NCI-H1048 (cell line): ENCODE measurements at places on chromosomes 16 and 17.

- no peak for DNase-seq
Observed at GRCh38 chr16:89697616-89698331, 3.7 kb downstream of the SPATA2L start.

GRCh38 chr17:55144518-55144917 is 120.2 kb upstream of the HLF start:
- DNase-seq: no peak

DNA sequence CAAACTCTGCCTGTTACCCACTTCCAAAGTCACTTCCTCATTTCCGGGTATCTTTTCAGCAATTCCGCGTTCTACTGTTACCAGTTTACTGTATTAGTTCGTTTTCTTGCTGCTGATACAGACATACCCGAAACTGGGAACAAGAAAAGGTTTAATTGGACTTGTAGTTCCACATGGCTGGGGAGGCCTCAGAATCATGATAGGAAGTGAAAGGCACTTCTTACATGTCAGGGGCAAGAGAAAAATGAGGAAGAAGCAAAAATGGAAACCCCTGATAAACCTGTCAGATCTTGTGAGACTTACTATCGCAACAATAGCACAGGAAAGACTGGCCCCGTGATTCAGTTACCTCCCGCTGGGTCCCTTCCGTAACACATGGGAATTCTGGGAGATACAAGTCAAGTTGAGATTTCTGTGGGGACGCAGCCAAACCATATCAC is 30.9 kb downstream of the PAFAH1B1 start:
- DNase-seq: no peak

DNA sequence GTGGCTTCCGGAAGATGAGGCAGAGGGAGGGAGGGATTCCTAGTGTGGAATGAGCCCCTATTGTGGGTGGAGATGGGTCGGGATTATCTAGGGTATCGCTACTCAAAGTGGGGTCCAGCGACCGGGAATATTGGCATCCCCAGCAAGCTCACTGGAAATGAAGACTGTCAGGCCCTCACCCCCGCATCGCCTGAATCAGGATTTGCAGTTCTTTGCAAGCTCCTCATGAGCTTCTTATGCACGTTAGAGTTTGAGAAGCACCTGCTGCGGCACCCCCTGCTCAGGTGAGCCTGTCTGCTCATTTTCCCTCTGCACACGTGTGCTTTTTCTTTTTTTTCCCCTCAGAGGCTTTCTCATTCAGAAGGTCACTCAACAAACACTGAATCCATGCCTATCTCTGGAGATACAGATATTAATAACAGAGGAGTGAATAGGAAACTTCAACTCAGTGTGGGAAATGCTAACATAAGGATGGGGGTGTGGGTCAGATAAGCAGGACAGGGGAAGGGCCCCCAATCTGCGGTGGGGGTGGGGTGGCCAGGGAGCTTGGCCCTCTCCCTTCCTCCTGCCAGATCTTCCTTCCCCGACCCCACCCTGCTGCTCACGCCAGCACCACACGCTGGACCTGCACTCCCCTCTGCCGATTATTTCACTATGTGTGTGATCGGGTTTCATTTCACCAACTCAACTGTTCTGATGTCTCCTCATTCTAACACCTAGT is 67.7 kb upstream of the NFAT5 start:
- no peak for DNase-seq

DNA sequence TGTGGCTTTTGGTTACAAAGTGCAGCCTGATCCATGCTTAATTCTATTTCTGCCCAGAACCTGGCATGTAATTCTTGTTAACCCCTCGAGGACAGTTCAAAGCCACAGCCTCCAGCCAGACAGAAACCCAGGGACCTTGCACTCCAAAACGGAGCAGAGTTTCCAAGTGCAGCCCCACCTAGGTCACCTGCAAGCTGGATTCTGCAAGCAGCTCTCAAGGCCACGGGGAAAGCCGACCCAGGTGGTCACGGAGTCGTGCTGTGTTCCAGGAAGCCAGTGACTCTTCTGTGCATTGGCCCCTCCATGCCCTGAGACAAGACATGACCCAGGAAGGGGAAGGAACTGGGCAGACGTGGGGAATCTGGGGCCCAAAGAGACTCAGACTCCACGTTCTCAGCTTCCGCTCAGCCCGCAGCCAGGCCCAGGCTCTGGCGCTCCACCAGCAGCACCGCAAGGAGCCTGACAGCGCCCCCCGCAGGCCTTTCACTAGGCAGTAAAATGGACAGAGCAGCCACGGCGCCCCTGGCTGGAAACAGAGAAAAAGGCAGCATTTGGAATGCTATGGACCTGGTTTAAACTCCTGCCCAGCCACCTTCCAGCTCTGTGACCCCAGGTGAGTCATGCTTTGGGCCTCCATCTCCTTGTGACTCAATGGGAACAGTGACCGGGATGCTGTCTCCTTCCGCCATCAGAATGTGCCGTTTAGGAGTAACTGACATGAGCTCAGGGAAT is 27.3 kb upstream of the GSG1L start:
- DNase-seq: no peak

- peak; percentile 31 for DNase-seq
Observed at GRCh38 chr17:8997994-8998628, 23.2 kb upstream of the NTN1 start.

DNA sequence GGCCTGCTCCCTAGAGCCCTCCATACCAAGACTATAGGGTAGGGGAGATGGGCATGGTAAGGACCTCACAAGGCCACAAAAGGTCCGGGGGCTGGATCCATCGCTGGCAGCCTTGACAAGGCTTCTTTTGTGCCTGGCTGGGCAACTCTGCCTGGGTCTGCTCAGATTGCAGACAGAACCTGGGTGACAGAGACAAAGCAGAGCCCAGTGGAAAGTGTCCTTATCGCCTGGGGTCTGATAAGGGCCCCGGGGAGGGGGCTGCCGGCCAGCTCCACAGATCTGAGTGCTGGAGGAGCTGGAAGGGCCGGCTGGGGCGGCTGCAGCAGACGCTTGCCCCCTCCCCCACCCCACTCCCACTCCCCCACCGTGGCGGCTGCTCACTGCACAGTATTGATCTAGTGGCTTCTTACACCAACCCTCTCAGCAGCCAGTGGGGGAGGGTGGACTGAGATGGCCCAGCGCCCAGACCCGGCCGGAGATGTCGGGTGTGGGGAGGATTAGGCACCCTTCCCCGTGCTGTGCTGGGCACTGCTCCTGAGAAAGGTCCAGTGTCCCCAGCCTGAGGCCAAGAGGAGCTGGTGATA is 7.2 kb downstream of the MMP15 start:
- DNase-seq: no peak

GRCh38 chr17:62794666-62794971 is 13.5 kb downstream of the MARCHF10 start:
- no peak for DNase-seq

- no peak for DNase-seq
Observed at GRCh38 chr17:54194268-54194667, 371.5 kb downstream of the KIF2B start.

- DNase-seq: no peak
Observed at GRCh38 chr16:30499284-30499683, 26.7 kb downstream of the ITGAL start.

DNA sequence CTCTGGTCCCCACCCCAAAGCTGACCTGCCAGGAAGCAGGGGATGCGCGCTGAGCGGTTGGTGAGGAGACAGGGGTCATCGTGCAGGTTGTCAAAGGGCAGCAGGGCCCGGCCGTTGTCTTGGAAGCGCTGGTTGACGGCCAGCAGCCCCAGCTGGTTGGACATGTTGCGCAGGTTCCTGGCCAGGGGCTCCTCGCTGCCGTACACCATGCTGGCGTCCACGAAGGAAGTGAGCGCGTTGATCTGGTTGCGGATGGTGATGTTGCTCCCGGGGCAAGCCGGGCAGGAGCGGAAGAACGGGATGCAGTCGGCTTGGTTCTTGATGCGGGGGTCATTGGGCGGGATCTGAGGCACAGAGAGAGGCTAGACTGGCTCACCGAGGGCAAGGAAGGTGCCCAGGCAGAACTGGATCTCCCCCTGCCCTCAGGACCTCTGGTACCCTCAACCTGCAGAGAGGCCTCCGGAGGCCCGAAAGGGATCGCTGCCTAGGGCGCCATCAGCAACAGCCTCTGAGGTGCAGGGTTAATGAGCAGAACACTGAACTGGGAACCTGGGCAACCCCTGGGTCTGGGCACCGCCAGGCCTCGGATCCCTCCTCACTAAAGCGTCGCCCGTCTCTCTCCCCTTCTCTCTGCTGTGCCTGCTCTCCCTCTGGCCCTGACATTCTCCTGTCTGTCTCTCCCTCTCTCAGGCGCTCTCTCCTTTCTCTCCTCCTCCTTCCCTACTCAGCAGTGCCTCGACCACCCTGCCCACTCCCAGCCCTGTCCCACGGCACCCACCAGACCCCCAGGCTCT is 2.7 kb downstream of the MPO start:
- no peak for DNase-seq

DNA sequence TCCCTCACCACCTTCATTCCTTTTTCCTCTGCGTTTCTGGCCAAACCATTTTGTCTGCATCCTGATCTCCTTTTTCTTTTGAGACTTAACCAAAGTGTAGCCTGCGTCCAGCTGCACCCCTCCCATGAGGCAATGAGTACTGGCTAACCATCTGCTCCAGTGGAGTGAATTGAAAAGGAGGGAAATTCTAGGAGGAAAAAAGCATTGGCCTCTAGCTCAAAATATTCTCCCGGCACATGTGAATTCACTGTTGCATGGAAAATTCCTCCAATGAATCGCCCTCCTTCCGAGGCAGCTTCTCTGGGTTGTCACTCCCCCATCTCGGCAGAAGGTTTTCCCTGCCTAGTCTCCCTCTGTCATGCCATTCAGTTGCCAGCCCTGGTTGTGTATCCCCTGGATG is 5.6 kb downstream of the RAP1GAP2 start:
- DNase-seq: no peak

GRCh38 chr16:80924372-80924978 is 82.2 kb downstream of the CMC2 start:
- DNase-seq: no peak

DNA sequence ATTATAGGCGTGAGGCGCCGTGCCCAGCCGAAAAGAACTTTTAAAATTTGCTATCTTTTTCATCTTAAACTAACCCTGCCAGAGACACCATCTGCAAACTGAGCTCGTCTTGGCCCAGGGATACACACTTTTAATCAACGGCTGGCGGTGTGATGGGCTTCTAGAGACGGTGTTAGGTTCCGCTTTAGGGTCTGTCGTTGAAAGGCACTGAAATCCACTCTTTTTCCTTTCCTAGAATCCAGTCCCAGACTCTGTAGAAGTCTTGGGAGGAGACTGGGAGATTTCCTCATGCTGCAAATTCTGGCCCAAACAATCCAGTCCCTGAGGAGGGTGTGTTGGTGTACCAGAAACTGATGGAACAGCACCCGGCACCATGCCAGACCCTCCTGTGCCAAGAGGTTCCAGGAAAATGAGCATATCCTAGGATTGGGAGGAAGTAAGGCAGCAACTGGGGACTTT is 52.0 kb upstream of the TEX2 start:
- no peak for DNase-seq

- no peak for DNase-seq
Observed at GRCh38 chr17:48647963-48648245, 21.7 kb upstream of the HOXB9 start.

GRCh38 chr17:63984236-63984635 is 11.5 kb upstream of the SCN4A start:
- no peak for DNase-seq

GRCh38 chr17:67563692-67564228 is 154.0 kb upstream of the NOL11 start:
- DNase-seq: no peak

- DNase-seq: no peak
Observed at GRCh38 chr16:19831678-19832077, 53.0 kb downstream of the GPRC5B start.

- DNase-seq: no peak
Observed at GRCh38 chr17:19720210-19720475, 3.8 kb upstream of the SLC47A2 start.

- no peak for DNase-seq
Observed at GRCh38 chr16:87489434-87490045, 3.3 kb downstream of the ZCCHC14 start.

GRCh38 chr17:48997827-48998586 is 822 bp downstream of the IGF2BP1 start:
- DNase-seq: no peak

- no peak for DNase-seq
Observed at GRCh38 chr17:40457369-40457768, 14.1 kb downstream of the IGFBP4 start.

DNA sequence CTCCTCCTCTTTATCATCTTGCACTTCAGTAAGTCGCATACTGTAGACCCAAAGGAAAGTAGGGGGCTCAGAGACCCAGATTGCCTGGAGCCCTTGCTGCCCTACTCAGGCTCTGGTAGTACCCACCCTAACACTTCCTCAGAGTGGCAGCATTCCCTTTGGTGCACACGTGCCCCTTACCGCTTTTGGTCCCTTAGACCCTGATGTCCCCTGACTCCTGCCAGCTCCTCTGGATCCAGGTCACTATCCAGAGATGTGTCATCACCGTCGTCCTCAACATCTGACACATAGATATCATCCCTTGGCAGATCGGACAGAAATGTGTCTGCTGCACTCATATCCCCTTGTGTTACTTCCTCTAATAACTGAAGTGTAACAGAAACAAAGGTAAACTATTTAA is 5.4 kb upstream of the PSMC5 start:
- DNase-seq: no peak

- DNase-seq: no peak
Observed at GRCh38 chr17:74019860-74020259, 183.6 kb upstream of the RPL38 start.

DNA sequence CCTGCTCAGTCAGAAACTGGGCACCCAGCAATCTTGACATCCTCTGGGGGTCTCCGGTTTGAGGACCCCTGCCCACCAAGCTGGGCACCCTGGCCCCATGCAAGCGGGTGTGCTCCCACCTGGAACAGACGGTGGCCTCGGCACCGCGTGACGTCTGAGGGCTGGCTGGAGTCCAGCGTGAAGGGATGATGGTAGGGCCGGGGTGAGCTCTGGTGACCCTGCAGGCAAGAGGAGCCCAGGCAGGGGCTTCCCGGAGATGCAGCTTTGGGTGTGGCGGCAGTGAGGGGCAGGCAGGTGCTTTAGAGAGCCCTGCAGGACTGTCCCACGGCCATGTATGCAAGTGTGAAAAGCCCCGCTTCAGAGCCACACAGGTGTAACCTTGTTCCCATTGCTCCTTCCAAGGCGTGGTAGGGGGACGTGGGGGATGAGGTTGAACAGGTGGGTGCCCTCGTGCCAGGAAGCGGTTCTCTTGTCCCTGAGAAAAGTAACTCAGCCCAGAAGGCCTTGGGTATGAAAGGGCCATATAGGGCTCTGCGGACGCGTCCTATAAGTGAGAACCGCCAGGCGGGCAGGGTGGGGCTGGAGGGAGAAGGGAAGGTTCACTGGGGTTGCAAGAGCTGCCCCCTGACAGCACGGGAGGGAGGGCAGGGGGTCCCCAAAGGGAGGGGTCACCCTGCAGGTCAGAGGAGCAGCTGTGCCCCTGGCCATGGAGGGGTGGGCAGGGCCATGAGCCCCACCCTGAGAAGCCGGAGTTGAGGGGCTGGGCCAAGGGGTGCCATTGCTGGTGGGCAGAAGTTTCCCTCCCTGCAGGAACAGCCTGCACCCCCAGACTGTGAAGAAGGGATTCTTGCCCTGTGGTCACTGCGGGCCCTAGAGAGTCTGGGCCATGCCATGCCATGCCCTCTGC is 9.2 kb downstream of the RGS11 start:
- no peak for DNase-seq

GRCh38 chr17:49928837-49929475 is 40.0 kb upstream of the DLX4 start:
- no peak for DNase-seq

GRCh38 chr17:68288804-68289203 is 2.1 kb downstream of the SLC16A6 start:
- DNase-seq: no peak
